ENCODE measurements at places on chromosomes 11 and 22.

DNA sequence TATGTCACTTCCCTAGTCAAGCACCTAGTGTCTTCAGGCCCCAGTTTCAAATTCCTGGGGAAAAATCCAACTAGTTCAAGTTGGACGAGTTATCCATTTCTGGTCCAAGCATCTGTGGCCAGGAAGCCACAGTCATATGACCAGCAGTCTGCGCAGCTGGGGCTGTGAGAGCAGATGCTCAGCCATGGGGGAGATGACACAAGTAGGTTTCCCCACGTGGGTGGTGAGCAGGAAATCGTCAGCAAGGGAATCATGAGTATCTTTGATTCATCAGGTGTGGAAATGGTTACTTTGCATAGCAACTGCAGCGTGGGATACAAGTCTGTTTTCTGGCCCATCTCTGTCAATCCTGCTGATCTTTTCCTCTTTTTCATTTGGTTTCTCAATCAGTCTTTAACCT lies 185.3 kb downstream of the C11orf91 start:
- peak; percentile 3 for DNase-seq

DNA sequence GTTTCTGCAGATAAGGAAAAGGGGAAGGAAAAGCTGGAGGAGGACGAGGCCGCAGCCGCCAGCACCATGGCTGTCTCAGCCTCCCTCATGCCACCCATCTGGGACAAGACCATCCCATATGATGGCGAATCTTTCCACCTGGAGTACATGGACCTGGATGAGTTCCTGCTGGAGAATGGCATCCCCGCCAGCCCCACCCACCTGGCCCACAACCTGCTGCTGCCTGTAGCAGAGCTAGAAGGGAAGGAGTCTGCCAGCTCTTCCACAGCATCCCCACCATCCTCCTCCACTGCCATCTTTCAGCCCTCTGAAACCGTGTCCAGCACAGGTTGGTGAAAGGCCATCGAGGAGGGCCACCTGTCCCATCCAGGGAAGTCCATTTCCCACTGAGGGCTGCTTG lies 5.6 kb downstream of the TEF start:
- DNase-seq, result no peak

DNA sequence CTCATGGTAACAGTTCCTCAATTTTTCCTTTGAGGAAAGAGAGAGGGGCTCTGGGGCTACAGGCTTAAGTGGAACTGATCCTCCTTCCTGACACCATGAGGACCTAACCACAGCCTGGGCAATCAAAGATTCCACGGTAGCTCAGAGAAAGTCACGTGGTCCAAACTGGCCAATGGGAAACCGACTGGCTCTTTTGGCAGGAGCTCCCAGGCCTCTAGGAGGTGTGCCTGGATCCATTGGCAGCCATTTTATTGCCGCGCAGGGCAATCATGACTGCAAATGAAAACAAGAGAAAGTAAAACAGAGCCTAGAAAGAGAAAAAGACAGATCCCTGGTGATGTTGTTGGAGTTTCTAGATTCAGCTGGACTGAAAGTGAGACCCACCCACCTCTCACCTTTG lies 27.3 kb upstream of the ASPHD2 start:
- peak; percentile 18 for DNase-seq

DNA sequence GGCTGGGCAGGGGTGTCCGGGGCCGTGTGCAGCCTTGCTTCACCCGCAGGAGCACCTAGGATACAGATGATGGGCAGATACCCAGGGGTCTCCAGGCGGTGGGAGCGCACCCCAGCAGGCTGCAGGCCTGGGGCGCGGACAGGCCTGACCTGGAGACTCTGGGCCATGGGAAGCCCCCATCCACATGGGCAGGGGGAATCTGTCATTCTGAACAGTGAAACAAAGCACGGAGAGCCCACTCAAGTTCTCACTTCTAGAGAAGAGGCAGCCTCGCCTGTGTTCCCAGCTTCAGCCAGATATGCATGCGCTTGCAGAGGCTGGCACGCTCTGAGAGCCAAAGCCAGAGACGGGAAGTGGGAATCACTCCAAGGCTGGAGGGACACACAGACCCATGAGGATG lies 333.1 kb downstream of the BRD1 start:
- no peak for DNase-seq

- no peak for DNase-seq
These were observed 41.8 kb downstream of the GDPD4 start for GRCh38 chr11:77259641-77260040.

GRCh38 chr22:44111562-44112155 lies 69.1 kb upstream of the PARVG start:
- no peak for DNase-seq

GRCh38 chr22:20793748-20794649 lies 20.1 kb downstream of the SERPIND1 start:
- DNase-seq, result no peak

DNA sequence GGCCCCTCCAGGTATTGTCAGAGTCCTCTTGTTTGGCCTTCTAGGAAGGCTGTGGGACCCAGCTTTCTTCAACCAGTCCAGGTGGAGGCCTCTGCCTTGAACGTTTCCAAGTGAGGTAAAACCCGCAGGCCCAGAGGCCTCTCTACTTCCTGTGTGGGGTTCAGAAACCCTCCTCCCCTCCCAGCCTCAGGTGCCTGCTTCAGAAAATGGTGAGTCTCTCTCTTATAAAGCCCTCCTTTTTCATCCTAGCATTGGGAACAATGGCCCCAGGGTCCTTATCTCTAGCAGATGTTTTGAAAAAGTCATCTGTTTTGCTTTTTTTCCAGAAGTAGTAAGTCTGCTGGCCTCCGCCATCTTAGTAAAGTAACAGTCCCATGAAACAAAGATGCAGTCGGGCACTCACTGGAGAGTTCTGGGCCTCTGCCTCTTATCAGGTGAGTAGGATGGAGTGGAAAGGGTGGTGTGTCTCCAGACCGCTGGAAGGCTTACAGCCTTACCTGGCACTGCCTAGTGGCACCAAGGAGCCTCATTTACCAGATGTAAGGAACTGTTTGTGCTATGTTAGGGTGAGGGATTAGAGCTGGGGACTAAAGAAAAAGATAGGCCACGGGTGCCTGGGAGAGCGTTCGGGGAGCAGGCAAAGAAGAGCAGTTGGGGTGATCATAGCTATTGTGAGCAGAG lies at the start of gene CD3E:
Gene CD3E (plus strand): TSS at position 163 of the 681 bp plus-strand sequence. CDS start 223 bp downstream, at position 386.
- no peak for DNase-seq

- DNase-seq, result no peak
These were observed 19.9 kb downstream of the IFT27 start for GRCh38 chr22:36756031-36756430.

DNA sequence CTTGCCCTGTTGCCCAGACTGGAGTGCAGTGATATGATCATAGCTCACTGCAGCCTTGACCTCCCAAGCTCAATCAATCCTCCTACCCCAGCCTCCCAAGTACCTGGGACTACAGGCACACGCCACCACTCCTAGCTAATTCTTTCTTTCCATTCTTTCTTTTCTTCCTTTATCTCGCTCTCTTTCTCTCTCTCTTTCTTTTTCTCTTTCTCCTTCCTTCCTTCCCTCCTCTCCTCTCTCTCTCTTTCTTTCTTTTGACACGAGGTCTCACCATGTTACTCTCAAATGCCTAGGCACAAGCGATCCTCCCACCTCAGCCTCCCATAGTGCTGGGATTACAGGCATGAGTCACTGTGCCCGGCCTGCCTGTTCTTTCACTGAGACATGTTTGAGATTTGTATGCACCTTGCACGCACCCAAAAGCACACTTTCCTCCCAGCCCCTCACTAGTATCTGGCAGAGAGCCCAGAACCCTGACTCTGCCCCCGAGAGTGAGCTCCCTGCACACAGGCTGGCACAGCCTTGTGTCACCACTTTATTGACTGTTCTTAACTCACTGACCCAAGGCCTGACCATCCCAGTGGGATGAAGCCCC lies 56.8 kb downstream of the CD6 start:
- DNase-seq, result no peak

GRCh38 chr22:40428796-40429195 lies 58.4 kb downstream of the SGSM3 start:
- no peak for DNase-seq

- DNase-seq, result no peak
These were observed 18.4 kb downstream of the ZMAT5 start for GRCh38 chr22:29748248-29748893.

Data from MV-4-11 (cell line).